Sigmoid colon (tissue), 7 donors: ENCODE measurements at places on chromosomes 7 and 10. TPM values are rescaled to one million over a fixed set of nuclear protein-coding genes. Genes with fewer than 3 reads are reported as not detected.

DNA sequence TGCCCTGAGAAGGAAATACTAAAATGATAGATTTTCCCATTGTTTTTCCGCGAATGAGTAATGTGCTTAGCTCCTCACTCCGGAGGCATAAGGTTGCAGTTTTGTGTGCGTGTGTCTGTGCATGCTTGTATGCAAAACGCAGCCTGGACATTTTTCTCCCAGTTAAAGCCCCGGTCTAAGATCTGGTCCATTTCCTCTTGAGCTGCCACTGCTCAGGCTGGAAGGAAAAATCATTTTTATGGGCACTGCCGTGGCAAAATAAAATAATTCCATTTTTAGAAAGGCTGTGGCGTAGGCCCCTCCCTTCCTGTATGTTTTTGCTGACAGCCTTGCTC is 260.6 kb downstream of the WDR37 start:
- DNase-seq, result no peak

DNA sequence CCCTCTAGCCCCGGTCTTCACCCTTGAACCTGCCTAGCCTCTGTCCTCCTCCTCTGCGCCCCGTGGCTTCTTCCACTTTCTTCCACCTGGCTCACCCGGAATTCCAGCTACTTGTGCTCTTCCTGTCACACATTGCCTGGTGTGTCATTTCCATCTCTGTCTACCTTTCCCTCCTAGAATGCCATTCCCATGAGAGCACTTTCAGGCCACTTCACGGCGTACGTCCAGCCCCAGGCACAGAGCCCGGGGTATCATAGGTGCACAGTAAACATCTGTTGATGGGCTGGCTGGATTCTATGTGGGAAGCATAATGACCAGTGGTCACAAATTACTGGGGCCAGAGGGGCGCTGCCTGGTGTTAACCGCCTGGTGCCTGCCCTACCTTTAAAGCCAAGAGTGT is 161.3 kb downstream of the CUX1 start:
- no peak for DNase-seq

DNA sequence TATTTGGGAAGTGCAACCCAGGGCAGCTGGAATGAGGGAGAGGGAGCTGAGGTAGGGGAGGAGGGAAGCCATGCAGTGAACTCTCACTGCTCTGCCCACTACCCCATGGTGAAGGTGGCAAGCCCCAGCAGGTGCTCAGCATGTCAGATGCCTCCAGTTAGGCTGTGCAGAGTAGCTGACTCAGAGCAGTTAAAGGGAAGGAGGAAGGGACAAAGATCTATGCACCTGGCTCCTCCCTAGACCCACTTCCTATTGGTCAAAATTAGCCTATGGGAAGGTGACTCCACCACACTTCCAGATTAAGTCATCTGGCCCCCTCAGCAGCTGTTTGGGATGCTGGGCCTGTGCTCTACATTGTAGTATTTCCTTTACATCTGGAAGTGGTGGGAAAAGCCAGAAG is 125.7 kb upstream of the MTPN start:
- no peak for DNase-seq

- no peak for DNase-seq
Measured at GRCh38 chr7:69840248-69840647, 242.0 kb downstream of the AUTS2 start.

Gene IDI2
- total RNA-seq, result not detected

Gene GIMAP1
- total RNA-seq, result 6.4 TPM
